Right lung (tissue), 10 donors: ENCODE measurements at places on chromosomes 6 and 20.

DNA sequence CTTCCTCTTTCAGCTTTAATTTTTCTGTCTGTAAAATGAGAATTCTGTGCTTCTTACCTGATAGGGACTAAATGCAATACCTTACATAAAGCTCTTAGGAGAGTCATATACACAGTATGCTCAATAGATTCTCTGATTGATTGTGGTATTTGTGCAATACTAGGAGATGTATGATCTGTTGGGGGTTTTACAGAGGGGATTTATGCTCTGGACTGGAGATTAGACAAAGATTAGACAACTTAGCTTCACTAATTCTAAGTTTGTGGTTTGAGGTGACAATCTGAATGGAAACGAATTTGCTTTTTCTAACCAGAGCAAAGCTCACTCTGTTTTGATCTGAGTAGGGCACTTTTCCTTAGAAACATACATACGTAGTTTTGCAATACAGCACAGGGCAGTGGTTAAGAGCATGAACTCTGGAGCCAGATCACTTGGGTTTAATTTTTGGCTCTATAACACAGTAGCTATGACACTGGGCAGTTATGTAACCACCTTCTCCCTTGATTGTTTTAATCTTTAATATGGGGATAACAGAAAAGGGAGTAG lies 126.2 kb downstream of the RNF144B start:
- DNase-seq = no peak

GRCh38 chr6:106397431-106397830 lies 36.9 kb downstream of the CRYBG1 start:
- DNase-seq = no peak

GRCh38 chr20:49825521-49826033 lies 12.9 kb downstream of the SLC9A8 start:
- DNase-seq = no peak

- no peak for DNase-seq
Measured at GRCh38 chr6:155959898-155960495, 504.4 kb upstream of the NOX3 start.

DNA sequence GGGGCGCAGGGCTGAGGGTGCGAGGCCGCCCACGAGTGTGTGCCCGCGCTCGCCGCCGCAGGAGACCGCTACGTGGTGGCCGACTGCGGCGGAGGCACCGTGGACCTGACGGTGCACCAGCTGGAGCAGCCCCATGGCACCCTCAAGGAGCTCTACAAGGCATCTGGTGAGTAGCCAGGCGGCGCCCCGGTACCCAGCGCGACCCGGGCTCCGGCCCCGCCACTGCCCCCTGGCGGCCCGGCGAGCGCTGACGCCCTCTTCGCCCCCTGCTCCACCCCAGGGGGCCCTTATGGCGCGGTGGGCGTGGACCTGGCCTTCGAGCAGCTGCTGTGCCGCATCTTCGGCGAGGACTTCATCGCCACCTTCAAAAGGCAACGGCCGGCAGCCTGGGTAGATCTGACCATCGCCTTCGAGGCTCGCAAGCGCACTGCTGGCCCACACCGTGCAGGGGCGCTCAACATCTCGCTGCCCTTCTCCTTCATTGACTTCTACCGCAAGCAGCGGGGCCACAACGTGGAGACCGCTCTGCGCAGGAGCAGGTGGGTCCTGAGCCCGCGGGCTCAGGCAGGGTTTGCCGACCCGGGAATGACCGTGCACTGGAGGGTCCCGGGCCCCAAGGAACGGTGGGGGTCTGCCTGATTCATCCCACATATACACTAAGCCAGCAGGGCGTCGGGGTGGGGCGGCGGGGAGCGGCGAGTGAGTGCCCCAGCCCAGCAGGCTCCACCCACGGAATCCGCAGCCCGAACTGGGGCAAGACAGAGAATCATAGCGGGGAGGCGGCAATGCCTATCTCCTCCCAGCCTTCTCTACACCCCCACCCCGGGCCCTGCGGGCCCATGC lies 17.4 kb downstream of the HSPA12B start:
- DNase-seq = no peak

DNA sequence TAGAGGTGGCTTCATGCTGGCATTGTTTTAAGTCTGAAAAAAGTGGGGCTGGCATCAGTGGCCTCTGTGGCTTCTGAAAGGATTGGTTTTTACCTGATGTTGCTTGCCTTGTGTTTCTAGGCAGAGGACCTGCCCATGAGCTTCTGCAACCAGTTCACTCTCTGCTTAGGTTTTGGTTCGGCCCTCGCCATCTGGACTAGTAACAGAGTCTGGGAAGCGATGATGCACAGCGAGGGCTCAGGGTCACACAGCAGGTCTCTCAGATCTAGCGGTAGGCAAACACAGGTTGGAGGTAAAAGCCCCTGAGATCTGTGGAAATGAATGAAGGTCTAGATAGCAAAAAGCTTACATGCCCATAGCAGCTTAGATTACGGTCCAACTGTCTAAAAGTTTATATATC lies 6.8 kb upstream of the RBL1 start:
- DNase-seq = no peak

- DNase-seq = no peak
Measured at GRCh38 chr6:166153966-166154365, 13.7 kb downstream of the TBXT start.

- no peak for DNase-seq
Measured at GRCh38 chr6:137217801-137218472, 1.2 kb downstream of the IFNGR1 start.

- DNase-seq = no peak
Measured at GRCh38 chr6:6736791-6737654, 148.5 kb downstream of the LY86 start.
